DMS53 (cell line): ENCODE measurements at places on chromosomes 5 and 9.

DNA sequence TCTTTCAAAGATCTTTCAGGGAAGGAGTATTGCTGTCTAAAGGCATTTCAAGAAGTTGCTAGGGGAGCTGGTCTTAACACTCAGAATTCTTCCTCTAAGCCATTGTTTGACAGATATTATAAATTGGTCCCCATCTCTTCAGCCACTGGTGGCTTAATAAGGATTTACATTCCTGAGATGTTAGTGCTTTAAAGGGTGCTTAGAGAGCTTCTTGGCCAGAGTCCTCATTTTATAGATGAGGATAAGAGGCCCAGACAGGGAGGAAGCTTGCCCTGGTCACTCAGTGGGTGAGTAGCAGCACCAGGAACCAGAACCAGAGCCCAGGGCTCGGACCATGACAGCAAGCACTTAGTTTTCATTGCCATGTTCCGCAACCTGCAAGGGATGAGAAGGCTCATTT, 53.2 kb downstream of the GALNT10 start:
- no peak for DNase-seq

- DNase-seq: no peak
These were observed 17.7 kb upstream of the AUH start for GRCh38 chr9:91379426-91379825.

DNA sequence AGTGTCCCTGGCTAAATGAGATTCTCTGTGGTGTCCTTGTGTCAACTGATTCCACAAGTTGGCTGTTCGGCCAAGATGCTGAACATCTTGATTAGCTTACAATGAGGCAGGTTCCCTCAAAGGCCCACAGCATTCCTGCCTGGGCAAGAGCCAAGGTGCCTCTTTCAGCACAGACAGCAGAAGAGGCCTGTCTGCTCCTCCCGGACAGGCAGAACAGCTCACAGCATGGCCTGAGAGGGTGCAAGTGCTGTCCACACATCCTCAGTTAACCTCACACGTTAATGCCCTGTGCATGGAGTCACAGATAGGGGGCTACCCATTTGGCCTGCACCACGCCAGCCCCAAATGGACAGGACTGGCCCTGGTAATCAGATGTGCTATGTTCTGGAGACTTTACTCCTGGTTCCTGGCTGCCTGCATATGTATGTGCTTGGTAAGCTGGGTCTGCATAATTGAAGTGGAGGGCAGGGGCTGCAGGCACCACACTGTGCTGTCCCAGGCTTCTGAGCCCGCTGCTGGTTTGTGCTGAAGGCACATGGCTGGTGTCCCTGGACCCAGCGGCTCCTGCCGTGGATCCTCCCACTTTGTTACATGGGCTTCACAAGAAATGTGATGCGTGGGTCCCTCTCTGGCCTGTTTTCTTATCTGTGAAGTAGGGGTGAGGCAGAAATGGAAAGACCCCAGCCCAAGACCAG, 8.9 kb downstream of the CSF2 start:
- DNase-seq: no peak

GRCh38 chr5:148523139-148523538, 131.2 kb downstream of the HTR4 start:
- DNase-seq: peak; percentile 28
